ENCODE measurements at places on chromosomes 1 and 21.
A peak's percentile ranks its signal among the peaks of the same experiment; 100 is the strongest.

DNA sequence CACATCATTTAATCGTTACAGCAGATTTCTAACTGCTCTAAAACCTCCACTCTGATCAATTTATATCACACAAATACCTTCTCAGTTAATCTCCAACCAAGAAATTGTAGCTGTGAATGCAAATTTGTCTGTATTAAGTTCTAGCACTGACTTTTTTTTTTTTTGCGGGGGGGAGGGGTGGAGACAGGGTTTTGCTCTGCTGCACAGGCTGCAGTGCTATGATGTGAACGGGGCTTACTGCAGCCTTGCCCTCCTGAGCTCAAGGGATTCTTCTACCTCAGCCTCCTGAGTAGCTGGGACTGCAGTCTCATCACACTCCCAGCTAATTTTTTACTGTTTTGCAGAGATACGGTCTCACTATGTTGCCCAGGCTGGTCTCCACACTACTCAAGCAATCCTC, 163.6 kb downstream of the RERE start:
- DNase-seq = no peak

DNA sequence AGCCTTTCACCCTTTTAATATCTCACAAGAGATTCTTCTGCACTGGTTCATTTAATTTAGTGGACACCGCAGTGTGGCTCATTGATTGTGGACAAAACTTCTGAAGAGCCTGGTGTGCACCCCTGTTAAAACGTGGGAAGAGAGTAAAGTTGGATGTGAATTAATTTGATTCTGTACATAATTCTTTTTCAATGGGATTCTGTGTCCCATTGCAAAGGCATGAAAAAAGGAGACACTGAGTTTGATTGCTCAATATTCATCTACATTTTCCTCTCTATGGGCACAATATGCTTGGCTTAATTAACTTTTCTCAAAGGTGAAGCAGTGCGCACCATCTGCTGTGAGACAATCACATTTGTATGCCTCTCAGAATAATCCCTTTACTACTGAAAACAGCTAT, 95.1 kb downstream of the BARHL2 start:
- DNase-seq = no peak

GRCh38 chr1:14392161-14392858, 206.2 kb upstream of the KAZN start:
- DNase-seq = no peak

DNA sequence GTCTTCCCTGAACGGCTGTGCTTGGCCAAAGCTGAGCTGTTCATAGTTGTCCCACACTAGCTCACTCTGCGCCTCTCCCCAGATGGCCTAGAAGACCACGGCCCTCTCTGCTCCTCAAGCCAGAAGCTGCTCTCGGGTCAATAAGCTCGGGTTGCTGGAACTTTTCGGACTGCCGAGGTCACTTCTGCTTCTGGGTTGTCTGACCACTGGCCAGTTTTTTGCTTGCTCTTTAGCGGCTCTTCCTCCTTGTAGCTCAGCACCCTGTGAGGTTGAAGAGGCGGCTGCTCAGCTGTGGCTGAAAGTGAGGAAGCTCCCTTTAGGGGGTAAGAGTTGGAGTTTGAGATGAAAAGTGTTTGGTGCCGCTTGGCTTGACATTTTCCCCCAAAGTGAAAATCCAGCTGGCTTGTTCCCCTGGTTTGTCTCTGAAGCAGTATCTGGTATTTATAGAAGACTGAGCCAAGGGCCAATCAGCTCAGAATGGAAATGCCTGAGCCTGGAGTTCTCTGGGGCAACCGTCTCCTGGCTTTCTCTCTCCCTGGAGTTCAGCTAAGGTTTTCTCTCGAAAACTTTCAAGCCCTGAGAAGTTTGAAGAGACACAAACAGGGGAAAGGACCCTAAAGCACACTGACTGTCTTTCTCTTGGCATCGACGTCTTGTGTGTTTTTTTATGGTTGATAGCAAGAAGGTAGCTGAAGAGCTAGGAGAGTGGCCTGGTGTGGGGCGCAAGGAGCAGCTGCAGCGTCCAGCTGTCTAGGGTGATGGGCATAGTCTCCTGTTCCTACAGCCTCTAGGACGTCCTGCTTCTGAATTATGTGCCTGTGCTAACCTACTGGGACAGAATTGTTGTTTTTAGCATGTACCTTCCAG, 72.0 kb downstream of the SYT6 start:
- DNase-seq = no peak

GRCh38 chr1:197677752-197678295, 97.5 kb downstream of the DENND1B start:
- DNase-seq = no peak

GRCh38 chr21:38352536-38353219, 95.9 kb downstream of the KCNJ15 start:
- DNase-seq = peak; percentile 68

DNA sequence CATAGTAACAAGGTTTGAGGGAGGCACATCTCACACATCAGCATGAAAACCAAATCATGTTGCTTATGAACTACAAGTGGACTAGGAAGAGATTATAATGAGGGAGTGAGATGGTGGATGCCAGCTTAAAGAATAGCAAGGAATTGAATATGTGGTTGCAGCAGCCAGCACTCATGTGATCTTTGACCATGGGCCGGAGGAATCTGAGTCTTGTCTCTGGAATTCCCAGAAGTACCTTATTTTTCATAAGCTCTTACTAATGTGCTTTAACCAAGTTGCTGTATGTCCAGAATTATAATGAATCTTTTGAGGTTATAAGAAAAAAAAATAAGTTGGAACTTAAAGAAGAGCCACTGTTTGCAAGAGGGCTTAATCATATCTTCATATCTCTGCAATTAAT, 97.0 kb downstream of the DISP1 start:
- no peak for DNase-seq

DNA sequence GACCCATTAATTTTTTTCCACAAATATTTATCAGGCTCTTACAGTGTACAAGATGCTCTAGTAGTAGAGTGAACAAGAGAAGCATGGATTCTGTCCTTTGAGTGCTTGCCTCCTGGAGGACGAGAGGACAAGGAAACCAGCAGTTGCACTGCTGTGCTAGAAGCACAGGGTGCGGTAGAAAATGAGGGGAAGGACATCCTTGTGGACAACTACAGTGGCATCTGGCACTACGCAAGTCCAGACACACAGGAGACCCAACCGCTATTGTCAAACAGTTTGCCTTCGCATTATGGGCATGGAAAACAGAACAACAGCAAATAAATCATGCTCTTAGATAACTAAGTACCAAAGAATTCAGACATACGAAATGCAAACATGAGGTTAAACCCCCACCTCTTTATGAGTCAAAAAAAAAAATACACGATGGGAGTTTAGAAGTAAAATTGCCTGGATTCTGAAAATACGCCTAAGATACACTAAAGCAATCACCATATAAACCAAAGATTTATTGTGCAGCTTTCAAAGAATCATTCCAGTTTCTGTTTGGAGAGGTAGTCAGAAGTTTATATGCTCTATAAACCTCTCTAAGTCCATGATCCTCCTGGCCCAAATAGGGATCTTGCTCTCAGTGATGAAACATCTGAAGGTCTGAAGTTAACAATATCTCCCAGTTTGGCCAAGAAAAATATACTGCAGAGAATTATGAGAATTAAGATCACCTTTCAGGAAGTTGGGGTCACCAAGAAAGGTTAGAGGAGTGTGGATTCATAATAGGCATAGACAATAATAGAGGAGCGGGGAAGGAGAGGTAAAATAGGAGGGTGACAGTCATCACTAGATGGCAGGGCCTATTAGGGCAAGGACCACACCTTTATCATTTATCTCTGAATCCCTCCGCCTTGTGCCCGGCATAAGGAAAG, 307.8 kb downstream of the NFIA start:
- DNase-seq = no peak

GRCh38 chr1:207805841-207806421, 54.1 kb downstream of the CD46 start:
- DNase-seq = no peak

DNA sequence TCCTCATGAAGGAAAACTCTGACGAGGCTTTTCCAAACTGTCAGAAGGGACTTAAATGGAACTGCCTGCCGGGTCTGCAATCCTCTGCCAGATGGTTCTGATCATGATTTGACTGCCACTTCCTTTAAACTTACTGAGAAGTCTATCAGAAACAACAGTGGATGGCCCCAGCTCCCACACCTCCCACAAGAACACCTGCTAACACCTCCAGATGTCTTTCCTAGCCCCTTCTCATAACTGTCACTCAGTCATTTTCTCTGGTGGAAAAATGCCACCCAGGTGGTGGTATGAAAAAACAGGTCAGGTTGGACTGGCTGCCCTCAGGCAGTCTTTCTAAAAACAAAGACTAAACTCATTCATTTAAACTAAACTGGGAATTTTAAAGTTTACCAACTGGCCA, 66.7 kb upstream of the ABCD3 start:
- no peak for DNase-seq

- no peak for DNase-seq
These were observed 218.5 kb downstream of the NFIA start for GRCh38 chr1:61300899-61301298.

DNA sequence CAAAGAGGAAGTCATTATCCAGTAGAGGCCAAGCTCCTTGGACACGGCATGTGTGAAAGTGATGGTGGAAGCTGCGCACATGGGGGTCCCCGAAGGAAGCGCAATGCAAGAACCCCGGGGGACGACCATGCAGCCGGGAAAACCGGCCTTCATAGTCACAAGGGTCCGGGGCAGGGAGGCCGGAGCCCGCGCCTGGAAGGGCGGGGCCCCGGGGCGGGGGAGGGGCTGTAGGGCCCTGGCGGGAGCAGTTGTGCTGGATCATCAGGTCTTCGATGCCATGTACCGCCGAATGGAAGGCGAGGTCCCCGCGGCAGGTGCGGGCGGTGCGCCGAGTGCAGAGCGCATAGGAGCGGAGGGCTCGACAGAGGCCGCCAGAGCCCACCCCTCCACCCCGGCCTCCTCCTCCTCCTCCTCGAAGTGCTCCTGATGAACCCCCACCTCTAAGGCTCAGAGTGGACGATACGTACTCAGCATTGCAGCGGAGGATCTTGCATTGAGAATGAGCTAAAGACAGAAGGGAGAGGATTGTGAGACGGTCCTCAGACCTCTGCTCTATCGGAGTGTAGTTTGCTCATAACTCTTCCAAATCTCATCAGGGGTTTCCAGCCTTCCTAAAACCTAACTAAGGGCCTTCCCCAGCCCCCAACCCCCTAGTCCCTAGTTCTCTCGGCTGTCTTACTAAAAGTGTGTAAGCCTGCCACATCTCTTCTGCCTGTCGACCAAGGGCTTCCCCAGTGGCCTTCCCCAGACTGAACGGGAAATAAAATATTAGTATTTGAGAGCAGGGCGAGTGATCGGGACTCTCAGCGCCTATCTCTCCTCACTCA, 2.1 kb downstream of the HJV start:
- DNase-seq = no peak

DNA sequence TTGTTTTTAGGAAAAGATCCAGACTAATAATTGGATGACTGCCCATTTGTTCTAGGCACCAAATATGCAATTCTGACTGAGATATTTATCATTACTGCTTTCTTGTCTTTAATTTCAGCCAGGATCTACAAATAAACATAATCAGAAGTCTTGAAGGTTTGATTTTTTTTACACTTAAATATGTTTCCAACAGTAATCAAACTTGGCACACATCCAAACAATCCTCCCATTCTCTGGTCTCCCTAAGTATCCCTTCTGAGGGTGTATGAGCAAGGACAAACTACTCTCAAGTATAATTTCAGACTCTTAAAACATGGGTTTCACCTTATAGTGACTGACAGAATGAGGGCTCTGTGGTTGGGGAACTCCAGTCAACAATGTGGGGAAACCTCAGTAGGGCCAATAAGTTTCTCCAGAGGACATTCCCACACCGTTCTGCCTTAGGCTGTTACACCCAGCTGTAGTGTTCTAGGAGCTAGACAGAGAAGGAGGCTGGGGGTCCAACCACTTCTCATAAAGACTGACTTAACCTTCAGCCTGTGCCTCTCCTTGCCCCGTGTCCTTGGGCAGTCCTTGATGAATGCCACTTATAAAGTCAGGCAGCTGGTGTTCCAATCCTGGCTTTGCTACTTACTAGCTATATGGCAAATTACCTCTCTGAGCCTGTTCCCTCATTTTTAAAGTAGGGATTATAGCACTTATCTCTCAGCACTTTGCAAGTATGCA, 1.5 kb upstream of the PALMD start:
- no peak for DNase-seq

- DNase-seq = no peak
These were observed 8.5 kb downstream of the COLGALT2 start for GRCh38 chr1:184028854-184029623.

DNA sequence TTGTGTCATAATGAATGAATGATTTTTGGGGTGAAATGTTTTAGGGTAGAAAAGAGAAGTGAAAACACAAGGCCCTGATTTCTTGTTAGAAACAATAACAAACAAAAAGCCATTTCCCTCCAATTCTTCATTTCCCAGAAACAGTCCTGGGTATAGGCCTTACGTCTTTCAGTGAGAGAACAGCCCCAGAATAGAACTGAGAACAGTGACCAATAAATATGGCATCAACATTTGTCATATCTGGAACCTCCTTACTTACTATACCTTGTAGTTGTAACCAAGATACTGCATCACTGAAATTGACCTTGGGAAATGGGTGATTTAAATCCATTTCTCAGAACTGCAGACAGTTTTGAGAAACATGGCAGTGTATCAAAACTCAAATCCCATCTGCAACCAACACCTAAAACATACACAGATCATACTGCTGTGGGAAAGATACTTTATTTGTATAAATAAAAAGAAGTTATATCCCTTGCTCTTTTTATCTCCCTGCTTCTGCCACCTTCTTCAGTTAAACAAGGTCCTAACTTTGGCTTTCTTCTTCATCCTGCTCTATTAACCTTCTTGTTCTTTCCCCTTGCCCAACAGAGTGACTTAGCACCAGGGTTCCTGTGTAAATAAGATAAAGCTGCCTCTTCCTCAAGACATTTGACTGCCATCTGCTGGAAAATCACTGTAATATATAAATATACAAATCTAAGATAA, 19.5 kb downstream of the XKR8 start:
- DNase-seq = no peak

GRCh38 chr1:114833421-114833820, 21.2 kb upstream of the SYCP1 start:
- DNase-seq = no peak

- no peak for DNase-seq
These were observed 66.8 kb downstream of the SERINC2 start for GRCh38 chr1:31479811-31480210.

DNA sequence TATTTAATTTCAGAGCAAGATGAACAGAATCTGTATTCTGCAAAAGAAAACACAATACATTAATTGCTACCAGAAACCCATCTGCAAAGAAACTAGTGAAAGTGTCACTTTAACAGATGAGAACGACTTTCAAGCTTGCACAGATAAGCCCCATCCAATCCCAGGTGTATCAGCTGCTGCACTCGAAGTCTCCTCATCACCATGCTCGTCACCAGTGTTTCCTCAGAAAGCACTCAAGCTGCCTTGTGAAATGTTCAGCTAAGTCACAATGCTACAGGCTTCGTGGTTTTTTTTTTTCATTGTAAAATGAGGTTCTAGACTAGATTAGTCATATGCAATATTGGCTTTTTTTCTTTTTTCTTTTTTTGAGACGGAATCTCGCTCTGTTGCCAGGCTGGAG, 3.3 kb upstream of the TOMM20 start:
- no peak for DNase-seq

Data from activated CD4-positive, alpha-beta T cell treated with anti-CD3 and anti-CD28 coated beads, Interleukin-2, amount 50 U/mL, for 48 hours (primary cell).